ENCODE measurements at places on chromosomes 5 and 9.

DNA sequence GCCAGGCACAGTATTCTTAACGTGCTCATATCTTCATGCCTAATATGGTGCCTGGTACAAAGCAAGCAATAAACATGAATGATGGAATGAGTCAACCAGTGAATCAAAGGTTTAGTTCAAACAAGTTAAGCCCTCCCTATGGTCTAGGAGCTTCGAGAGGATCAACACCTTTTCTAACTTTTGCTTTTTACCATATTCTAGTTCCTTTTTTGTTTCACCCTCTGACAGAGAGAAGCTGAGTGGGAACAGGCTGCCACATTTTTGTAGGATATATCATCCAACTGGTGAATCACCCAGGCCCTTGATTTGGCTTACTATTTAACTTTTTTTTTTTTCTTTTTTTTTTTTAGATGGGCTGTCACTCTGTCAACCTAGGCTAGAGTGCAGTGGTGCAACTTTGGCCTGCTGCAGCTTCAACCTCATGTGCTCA, 39.3 kb upstream of the TNC start:
- no peaks in the 10 kb centered on the region for H3K4me1 ChIP-seq
- no peaks in the 10 kb centered on the region for H3K27me3 ChIP-seq
- DNase-seq: no peak

DNA sequence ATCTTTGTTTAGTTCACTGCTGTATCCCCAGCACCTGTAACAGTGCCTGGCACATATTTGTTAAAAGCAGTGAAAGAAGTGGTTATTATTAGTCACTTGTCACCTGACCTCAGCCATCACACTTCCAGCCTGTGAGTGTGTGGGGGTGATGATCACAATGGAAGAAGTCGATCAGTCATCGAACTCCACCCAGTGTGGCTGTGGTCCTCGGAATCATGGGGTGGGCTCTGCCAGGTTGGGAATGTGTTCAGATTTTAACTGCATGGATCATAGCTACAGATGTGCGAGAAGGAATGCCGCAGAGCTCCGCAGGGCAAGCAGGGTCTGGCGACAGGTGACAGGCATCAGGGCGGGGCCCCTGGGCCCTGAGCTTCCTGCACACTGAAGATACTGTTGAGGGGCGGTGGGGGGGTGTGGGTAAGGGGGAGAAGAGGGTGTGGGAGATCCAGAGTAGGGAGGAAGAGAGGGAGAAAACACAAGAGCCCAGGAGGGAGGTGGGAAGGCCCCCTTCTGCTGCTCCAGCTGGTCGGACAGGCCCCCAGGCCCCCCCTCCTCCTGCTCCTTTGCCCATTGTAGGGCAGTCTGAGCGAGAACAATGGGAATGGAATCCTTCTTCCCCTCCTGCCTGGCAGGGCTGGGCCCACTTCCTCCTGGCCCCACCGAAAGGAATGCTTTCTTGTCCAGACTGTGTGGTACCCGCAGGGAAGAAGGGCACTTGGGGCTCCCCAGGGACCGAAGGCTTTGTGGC, 89.6 kb downstream of the SPRY4 start:
- no peak overlapping the region for H3K27ac ChIP-seq
- H3K27me3 ChIP-seq: no peaks in the 10 kb centered on the region
- H3K4me1 ChIP-seq: no peaks in the 10 kb centered on the region
- no peak overlapping the region for H3K4me3 ChIP-seq
- no peaks in the 10 kb centered on the region for H3K36me3 ChIP-seq

- no peak for DNase-seq
- no peak overlapping the region for H3K27ac ChIP-seq
- H3K4me3 ChIP-seq: no peak overlapping the region
- no peaks in the 10 kb centered on the region for H3K27me3 ChIP-seq
- no peaks in the 10 kb centered on the region for H3K4me1 ChIP-seq
- no peaks in the 10 kb centered on the region for H3K36me3 ChIP-seq
These were observed 4.8 kb downstream of the ROPN1L start for GRCh38 chr5:10446490-10446889.

DNA sequence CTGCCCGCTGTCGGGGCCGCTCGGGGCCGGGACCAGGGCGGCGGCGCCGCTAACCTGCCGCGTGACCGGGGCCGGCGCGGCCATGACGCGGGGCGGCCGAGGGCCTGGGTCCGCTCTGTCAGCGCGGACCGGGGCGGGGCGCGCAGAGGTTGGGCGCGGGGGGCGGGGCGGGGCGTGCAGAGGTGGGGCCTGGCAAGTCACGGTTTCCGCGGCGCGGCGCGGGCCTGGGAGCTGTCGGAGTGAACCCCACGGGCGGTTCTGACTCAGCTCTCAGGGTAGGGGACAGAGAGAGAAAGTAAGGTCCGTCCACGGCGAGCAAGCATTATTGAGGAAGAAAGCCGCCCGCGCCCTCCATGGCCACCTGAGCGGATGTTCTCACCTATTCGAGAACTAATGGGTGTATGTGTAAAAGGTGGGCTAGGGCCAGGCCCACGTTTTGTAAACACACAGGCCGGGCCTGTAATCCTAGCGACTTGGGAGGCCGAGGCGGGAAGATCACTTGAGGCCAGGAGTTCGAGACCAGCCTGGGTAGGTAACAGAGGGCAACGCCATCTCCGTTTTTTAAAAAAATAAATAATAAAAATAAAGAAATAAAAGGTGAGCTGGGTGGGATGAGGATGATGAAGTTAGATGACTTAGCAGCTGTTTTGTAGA, at the start of gene PRXL2C:
Gene PRXL2C, minus strand, starts transcription at position 120 of the 654 bp plus-strand sequence. Its CDS starts 36 bp downstream, at position 84.
- no peaks in the 10 kb centered on the region for H3K4me1 ChIP-seq
- no peaks in the 10 kb centered on the region for H3K27me3 ChIP-seq
- peak within 1 kb of the TSS; percentile 68 for H3K4me3 ChIP-seq
- DNase-seq: peak; percentile 84
- peak within 1 kb of the TSS; percentile 95 for H3K27ac ChIP-seq
- H3K36me3 ChIP-seq: peaks cover 4% of the 10 kb centered on the region

DNA sequence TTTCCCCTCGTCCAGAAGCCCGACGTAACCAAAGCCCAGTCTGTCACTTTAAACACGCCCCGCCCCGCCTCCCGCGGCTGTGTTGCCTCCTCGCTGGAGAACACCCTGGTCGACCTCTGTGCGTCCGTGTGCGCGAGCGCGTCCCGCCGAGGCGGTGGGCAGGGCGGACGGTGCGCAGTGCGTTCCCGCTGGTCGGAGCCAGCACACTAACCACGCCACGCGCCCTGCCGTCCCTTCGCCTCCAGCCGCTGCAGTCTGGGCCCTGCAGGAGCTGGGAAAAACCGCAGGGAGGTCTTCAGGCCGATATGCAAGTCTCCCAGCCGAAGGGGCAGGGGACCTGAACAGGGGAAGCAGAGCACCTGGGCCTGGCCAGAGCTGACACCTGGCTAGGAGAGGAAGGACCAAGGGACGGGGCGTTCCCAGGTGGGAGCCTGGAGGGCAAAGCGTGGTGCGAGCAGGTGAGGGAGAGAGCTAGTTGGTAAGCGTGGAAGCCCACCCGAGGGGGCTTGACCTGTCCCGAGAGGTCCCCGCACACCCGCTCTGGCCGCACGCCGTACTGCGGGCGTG, 1.3 kb upstream of the PHPT1 start:
- peak overlapping the region; percentile 50 for H3K4me3 ChIP-seq
- no peaks in the 10 kb centered on the region for H3K36me3 ChIP-seq
- H3K4me1 ChIP-seq: peaks cover 10% of the 10 kb centered on the region
- H3K27me3 ChIP-seq: no peaks in the 10 kb centered on the region

- no peak overlapping the region for H3K4me3 ChIP-seq
- H3K27ac ChIP-seq: no peak overlapping the region
- H3K4me1 ChIP-seq: no peaks in the 10 kb centered on the region
- no peaks in the 10 kb centered on the region for H3K27me3 ChIP-seq
These were observed 7.6 kb downstream of the SLC24A2 start for GRCh38 chr9:19781240-19781639.

- H3K27ac ChIP-seq: no peak overlapping the region
- DNase-seq: no peak
- H3K36me3 ChIP-seq: no peaks in the 10 kb centered on the region
- H3K4me3 ChIP-seq: no peak overlapping the region
- no peaks in the 10 kb centered on the region for H3K4me1 ChIP-seq
- no peaks in the 10 kb centered on the region for H3K27me3 ChIP-seq
These were observed 361.0 kb downstream of the NFIB start for GRCh38 chr9:13952906-13953305.

GRCh38 chr9:89697553-89697952, 92.7 kb downstream of the GADD45G start:
- no peaks in the 10 kb centered on the region for H3K27me3 ChIP-seq
- no peak for DNase-seq
- no peak overlapping the region for H3K4me3 ChIP-seq
- no peaks in the 10 kb centered on the region for H3K4me1 ChIP-seq
- no peak overlapping the region for H3K27ac ChIP-seq

DNA sequence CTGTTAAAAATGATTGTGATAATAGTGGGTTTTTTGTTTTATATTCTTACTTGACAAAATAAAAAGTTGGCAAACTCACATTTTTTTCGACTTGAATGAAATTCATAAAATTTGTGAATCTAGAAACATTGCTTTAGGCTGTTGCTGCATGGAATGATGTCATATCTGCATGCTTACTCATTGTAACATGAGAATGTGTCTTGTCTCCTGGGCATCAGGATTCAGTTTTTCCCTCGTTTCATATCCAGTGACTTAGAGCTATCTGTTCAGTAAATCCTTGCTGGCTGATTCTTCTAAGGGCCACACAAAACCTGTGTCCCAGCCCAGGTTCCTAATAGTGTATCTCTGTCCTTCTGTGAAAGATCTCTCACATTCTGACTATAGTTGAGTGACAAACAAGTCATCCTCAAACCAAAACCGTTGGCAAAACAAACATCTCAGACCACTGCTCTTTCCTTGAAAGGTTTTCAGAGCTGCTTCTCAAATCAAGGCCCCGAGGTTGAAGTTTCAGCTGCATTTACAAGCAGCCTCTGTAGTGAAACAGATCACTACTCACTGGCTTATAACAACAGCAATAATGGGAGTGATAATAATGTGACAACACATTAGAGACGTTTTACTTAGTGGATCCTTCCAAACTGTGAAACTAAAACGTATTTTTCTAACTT, 95.0 kb downstream of the NPR3 start:
- H3K36me3 ChIP-seq: no peaks in the 10 kb centered on the region
- no peaks in the 10 kb centered on the region for H3K4me1 ChIP-seq
- H3K4me3 ChIP-seq: no peak overlapping the region
- H3K27me3 ChIP-seq: no peaks in the 10 kb centered on the region
- no peak overlapping the region for H3K27ac ChIP-seq
- DNase-seq: no peak

- H3K27ac ChIP-seq: no peak overlapping the region
- H3K27me3 ChIP-seq: no peaks in the 10 kb centered on the region
- no peak overlapping the region for H3K4me3 ChIP-seq
These were observed 447.8 kb upstream of the CD180 start for GRCh38 chr5:67644221-67644920.

DNA sequence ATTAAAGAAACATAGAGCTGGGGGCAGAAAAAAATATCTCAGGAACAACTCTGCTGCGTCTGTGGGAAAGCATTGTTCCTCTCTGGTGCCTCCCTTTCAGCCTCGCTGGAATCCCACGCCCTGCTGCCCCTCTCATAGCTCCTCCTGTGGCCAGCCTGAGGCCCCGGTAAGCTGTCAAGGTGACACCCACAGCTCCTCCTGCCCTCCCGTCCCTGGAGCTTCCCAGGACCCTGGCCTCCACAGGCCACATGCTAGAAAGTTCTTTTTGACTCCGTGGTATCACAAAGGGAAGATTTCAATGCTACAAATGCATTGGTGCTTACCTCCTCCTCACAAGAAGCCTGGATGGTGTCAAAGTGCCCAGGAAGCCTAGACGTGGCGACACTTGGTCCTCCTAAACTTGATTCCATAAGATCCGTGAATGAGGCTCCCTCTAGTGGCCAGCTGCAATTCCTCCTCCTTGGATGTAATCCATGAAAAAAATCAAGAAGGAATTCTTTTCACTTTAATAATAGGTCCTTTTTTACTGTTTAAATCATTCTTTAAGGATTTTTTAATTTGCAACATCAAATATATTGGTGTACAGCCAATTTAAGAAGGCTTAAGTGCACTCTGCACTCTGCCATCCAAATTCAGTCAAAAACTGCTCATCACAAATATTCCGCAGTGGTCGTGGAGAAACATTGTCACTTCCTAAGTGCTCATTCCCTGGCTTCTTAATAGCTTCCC, 104.9 kb downstream of the CFAP90 start:
- H3K4me3 ChIP-seq: no peak overlapping the region
- H3K27ac ChIP-seq: no peak overlapping the region
- H3K36me3 ChIP-seq: no peaks in the 10 kb centered on the region
- no peaks in the 10 kb centered on the region for H3K27me3 ChIP-seq

GRCh38 chr5:162052676-162053075, 14.9 kb upstream of the GABRG2 start:
- no peaks in the 10 kb centered on the region for H3K4me1 ChIP-seq
- no peak for DNase-seq
- H3K27ac ChIP-seq: no peak overlapping the region
